ENCODE measurements at places on chromosomes 13 and 19.

DNA sequence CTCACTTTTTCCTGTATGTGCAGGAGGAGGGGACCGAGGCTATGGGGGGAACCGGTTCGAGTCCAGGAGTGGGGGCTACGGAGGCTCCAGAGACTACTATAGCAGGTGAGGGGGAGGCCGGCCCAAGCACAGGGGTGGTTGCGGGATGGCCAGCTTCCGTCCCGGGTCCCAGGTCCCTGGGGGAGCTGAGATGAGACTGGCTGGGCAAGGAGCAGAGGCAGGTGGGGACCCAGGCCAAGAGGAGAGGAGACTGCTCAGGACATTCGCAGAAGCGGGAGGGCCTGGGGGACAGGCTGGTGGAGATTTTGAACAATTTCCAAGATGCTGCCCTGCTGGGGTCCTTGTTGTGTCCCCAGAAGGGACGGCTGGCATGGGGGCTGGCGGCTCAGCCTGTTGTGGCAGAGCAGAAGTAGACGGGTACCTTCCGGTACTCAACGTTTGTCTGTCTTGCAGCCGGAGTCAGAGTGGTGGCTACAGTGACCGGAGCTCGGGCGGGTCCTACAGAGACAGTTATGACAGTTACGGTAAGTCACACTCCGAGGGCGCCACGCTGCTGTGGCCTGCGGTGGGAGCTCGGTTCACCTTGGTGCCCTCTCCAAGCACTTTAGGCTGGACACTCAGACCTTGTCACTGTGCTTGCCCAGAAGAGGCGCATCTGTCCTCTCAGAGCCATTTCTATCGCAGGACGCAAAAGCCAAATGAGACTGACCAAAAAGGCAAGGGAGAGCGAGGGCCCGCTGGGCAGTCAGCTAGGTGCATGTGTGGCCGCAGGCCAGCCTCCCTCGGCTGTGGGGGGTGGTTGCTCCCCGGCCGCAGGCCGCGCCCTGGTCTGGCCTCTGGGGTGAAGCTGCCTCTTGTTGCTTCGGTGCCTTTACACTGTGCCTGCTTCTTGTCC lies 2.6 kb downstream of the CIRBP start:
- DNase-seq: no peak

GRCh38 chr13:110812869-110813645 lies 99.6 kb downstream of the ING1 start:
- DNase-seq: no peak

- no peak for DNase-seq
Measured at GRCh38 chr13:30685987-30686386, 49.4 kb upstream of the ALOX5AP start.

DNA sequence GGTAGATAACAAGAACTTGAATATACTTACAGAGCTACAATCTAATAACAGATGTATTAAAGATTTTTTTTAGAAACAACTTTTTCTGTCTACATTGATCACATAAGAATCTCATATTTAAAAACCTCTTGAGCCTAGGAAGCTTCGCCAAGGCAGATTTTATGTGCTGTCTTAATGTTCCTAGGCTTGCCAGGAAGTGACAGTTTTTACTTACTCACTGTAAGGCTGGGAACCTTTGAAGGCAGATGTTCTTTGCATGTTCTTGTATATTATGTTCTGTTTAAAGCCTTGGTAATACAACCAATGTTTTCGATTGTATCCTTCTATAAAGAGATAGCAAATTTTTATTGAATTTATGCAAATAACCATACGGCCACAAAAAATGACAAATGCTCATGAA lies 492.7 kb downstream of the GPC5 start:
- DNase-seq: no peak

- no peak for DNase-seq
Measured at GRCh38 chr19:32469795-32470194, 64.2 kb downstream of the DPY19L3 start.

DNA sequence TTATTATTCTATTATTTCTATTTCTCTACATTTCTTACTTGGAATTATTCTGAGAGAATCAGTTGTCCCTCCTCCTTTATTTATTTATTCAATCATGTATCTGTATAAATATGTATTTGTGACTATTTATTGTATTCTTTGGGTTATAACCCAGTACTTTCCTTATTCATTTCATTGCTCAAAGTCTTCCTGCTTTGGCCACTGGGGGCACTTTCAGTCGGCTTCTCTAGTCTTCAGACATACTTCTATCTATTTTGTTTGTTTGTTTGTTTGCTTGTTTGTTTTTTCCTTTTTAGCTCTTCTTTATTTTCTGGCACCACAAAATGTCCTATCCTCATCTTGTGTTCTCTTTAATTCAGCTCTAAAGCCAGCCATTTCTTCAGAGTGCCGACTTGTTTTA lies 260.4 kb downstream of the NALCN start:
- no peak for DNase-seq

DNA sequence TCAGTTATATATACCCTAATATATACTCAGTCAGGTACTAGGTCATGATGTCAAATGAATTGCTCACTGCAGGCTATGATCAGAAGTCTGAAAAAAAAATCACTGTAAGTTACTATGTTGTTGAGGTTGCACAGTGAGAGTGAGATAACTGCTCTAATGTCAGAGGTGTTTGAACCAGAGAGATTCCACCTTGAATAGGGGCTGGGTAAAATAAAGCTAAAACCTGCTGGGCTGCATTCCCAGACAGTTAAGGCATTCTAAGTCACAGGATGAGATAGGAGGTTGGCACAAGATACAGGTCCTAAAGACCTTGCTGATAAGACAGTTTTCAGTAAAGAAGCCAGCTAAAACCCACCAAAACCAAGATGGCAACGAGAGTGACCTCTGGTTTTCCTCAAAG lies 10.2 kb downstream of the EPSTI1 start:
- no peak for DNase-seq

GRCh38 chr13:56893843-56894242 lies 246.9 kb upstream of the PRR20A start:
- no peak for DNase-seq
